ENCODE measurements at places on chromosomes 1 and 21. TPM values are rescaled to one million over a fixed set of nuclear protein-coding genes. Genes with fewer than 3 reads are reported as not detected.

- H3K36me3 ChIP-seq = no peaks in the 10 kb centered on the region
- H3K4me1 ChIP-seq = peaks cover 4% of the 10 kb centered on the region
- DNase-seq = no peak
- no peaks in the 10 kb centered on the region for H3K27me3 ChIP-seq
These were observed 125.9 kb downstream of the MRPS6 start for GRCh38 chr21:34199121-34199910.

DNA sequence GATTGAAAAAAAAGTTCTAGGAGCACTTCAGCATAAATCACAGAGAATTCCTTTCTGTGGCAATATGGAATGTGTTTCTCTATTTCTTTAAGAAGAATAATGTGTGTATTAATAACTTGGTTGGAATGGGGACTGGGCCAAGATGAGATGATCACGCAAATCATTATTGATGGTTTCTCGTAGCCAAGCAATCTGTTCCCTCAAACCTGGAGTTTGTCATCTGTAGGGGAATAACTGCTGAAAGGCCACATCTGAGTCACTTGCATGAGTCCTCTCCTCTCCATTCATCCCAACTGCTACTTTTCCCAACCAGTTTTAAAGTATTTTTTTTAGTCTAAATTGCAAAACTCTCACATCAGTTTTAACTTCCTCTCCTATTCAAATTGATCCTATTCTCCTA, 480.4 kb downstream of the PLPP3 start:
- no peak overlapping the region for H3K27ac ChIP-seq
- H3K27me3 ChIP-seq = no peaks in the 10 kb centered on the region
- no peak overlapping the region for H3K4me3 ChIP-seq
- no peaks in the 10 kb centered on the region for H3K4me1 ChIP-seq

GRCh38 chr1:145863282-145864018, 4.6 kb upstream of the PIAS3 start:
- no peak overlapping the region for H3K4me3 ChIP-seq
- H3K27ac ChIP-seq = no peak overlapping the region
- H3K36me3 ChIP-seq = peaks cover 38% of the 10 kb centered on the region
- H3K27me3 ChIP-seq = no peaks in the 10 kb centered on the region
- DNase-seq = no peak

DNA sequence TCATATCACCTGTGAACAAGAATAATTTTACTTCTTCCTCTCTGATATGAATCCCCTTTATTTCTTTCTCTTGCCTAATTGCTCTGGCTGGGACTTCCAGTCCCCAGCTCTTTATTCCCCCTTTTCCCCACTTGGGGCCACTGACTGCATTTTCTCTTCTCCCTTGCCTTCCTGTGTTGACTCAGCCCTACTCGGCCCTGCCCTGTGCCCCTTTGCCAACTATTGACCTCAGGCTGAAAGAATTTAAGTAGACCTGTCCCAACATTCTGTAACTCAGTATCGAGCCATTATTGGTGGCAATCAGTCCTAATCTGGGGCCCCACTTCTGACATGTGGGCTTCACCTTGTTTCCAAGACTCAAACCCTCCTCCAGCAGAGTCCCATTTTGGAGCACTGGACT, 60.6 kb upstream of the STUM start:
- no peaks in the 10 kb centered on the region for H3K36me3 ChIP-seq
- DNase-seq = no peak
- no peak overlapping the region for H3K4me3 ChIP-seq

GRCh38 chr1:52601991-52602855, at the start of gene GPX7:
Gene GPX7 (plus strand): TSS chr1:52602371. CDS start chr1:52602410, 39 bp downstream.
- peaks cover 47% of the 10 kb centered on the region for H3K4me1 ChIP-seq
- DNase-seq = peak; percentile 76
- no peaks in the 10 kb centered on the region for H3K27me3 ChIP-seq
- H3K4me3 ChIP-seq = peak within 1 kb of the TSS; percentile 68
- no peaks in the 10 kb centered on the region for H3K36me3 ChIP-seq

DNA sequence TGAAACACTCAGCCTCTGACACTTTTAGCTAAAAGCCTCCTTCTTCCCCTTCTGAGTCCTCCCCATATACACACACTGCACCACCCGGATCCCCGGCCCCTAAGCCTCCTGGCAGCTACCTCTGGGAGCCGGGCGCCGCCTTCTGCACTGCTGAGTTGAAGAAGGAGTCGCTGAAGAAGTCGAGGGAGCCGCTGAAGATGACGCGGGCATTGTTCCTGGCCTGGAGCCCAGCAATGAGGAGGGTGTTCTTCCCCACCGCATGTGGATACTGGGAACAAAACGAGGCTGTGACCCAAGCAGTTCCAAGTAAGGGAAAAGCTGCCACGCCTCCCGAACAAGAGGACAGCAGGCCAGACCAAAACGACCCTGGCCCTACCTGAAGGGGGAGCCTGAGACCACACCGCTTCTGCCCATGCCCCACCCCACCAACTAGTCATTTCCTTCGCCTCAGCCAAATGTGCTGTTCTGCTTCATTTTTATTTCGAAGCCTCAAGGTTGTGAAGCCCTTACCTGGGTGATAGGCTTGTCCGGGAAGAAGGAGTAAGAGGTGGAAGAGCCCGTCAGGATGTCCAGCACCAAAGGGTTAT, 7.0 kb downstream of the DDOST start:
- H3K4me3 ChIP-seq = no peak overlapping the region
- peaks cover 13% of the 10 kb centered on the region for H3K4me1 ChIP-seq
- peak; percentile 53 for DNase-seq
- H3K27ac ChIP-seq = no peak overlapping the region
- peaks cover 100% of the 10 kb centered on the region for H3K36me3 ChIP-seq
- H3K27me3 ChIP-seq = no peaks in the 10 kb centered on the region

- H3K4me1 ChIP-seq = peaks cover 3% of the 10 kb centered on the region
- H3K4me3 ChIP-seq = no peak overlapping the region
- no peak for DNase-seq
- no peak overlapping the region for H3K27ac ChIP-seq
- H3K27me3 ChIP-seq = no peaks in the 10 kb centered on the region
- H3K36me3 ChIP-seq = no peaks in the 10 kb centered on the region
These were observed 32.1 kb downstream of the LRP8 start for GRCh38 chr1:53295726-53296116.

- H3K36me3 ChIP-seq = no peaks in the 10 kb centered on the region
- peak overlapping the region; percentile 54 for H3K27ac ChIP-seq
- H3K4me3 ChIP-seq = no peak overlapping the region
These were observed 49.7 kb upstream of the LMO4 start for GRCh38 chr1:87278825-87279535.

DNA sequence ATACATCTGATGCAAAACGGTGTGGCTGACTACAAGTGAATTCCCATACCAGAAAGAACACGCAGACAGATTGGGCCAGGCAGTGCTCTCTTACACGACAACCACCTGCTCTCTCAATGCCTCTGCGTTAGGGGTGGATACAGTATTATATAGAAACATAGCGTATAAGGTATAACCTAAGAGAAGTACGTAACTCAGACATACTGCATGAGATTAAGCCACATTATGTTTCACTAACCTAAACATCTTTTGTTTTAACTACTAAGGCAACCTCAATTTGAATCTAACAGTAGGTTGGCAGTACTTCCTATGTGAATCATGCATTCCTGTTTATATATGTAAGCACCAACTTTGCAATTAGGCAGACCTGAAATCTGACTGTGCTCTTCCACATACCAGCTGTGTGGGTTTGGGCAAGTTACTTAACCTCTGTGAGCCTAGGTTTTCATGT, 58.1 kb upstream of the COA6 start:
- DNase-seq = no peak
- peaks cover 3% of the 10 kb centered on the region for H3K4me1 ChIP-seq
- no peak overlapping the region for H3K27ac ChIP-seq
- H3K4me3 ChIP-seq = no peak overlapping the region
- no peaks in the 10 kb centered on the region for H3K36me3 ChIP-seq
- no peaks in the 10 kb centered on the region for H3K27me3 ChIP-seq

DNA sequence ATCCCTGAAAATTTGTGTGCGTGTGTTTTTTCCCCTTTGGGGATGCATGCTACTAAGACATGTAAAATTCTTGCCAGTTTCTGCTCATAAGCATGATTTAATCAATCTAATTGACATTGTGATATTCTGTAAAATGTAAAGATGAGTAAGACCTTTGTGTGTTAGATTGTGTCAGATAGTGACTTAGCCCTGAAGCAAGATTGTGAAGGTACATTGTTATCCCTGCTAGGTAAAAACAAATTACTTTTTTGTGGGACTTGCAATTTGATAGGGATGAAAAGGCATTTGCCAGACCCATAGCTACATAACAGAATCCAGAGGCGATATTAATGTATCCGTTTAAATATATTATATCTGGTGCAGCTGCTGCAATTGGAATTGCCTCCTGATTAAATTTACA, 338.0 kb downstream of the RWDD3 start:
- no peaks in the 10 kb centered on the region for H3K4me1 ChIP-seq
- no peaks in the 10 kb centered on the region for H3K36me3 ChIP-seq
- no peak for DNase-seq

GRCh38 chr1:237709355-237709754, 181.4 kb downstream of the ZP4 start:
- no peak overlapping the region for H3K4me3 ChIP-seq
- H3K27ac ChIP-seq = no peak overlapping the region
- no peaks in the 10 kb centered on the region for H3K36me3 ChIP-seq
- no peaks in the 10 kb centered on the region for H3K27me3 ChIP-seq
- DNase-seq = no peak

DNA sequence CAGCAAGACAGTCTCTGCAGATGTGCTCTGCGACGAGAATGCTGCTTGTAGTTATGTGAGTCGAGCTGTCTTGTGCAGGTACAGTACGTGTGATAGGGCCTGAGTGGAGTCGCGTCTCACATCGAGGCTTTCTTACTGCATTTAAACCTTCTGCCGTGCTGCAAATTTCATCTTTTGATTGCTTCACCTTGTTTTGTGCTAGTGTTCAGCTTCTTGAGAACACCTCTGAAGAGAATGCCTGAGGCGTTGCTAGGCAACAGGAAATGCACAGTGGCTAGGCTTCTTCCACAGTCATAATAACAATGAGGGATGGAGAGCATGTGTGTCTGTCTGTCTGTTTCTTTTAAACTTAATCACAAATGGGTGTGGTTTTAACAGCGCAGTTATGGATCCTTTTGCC, 52.9 kb downstream of the MRPS6 start:
- no peak for DNase-seq
- peaks cover 20% of the 10 kb centered on the region for H3K36me3 ChIP-seq
- H3K27me3 ChIP-seq = no peaks in the 10 kb centered on the region
- peak overlapping the region; percentile 85 for H3K27ac ChIP-seq
- peaks cover 60% of the 10 kb centered on the region for H3K4me1 ChIP-seq
- H3K4me3 ChIP-seq = no peak overlapping the region

- H3K4me1 ChIP-seq = peaks cover 86% of the 10 kb centered on the region
- no peak for DNase-seq
- peak overlapping the region; percentile 65 for H3K27ac ChIP-seq
- no peaks in the 10 kb centered on the region for H3K27me3 ChIP-seq
- no peak overlapping the region for H3K4me3 ChIP-seq
These were observed 7.8 kb downstream of the STK40 start for GRCh38 chr1:36377791-36378492.

- H3K27ac ChIP-seq = no peak overlapping the region
- peaks cover 7% of the 10 kb centered on the region for H3K27me3 ChIP-seq
- H3K36me3 ChIP-seq = no peaks in the 10 kb centered on the region
These were observed 18.7 kb downstream of the DMRTB1 start for GRCh38 chr1:53477651-53478501.

DNA sequence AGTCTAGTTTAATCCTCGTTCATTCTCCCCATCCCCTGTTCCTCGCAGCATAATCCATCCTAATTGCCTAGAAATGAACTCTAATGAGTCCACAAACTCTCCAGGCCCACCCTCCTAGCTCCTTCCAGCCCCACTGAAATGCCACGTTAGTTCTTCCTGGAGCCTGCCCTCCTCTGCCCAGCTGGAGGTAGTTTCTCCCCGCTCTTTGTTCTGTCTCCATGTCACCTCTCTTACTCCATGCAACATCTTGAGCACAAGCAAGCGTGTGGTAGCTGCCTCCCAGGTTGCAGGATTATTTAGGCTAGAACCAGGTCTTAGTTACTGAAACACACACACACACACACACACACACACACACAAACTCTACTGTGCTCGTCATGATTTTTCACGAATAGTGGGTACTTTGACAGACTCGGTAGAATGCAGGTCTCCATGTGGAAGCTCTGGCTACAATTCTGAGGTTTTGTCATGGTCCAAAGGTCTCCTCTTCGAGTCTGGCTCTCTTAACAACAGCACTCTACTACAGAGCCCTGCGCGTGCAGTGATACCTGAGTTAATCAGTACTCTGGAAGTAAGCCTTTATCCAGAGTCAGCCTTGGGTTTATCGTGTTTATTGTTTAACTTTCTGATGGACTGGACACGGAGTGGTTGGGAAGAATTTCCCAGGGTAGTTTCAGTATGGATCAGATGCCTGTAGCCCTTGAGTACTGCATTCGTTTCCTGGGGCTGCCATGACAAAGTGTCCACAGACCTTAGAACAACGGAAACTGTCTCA, 27.5 kb downstream of the HUNK start:
- no peak overlapping the region for H3K4me3 ChIP-seq
- no peaks in the 10 kb centered on the region for H3K27me3 ChIP-seq
- H3K36me3 ChIP-seq = no peaks in the 10 kb centered on the region

DNA sequence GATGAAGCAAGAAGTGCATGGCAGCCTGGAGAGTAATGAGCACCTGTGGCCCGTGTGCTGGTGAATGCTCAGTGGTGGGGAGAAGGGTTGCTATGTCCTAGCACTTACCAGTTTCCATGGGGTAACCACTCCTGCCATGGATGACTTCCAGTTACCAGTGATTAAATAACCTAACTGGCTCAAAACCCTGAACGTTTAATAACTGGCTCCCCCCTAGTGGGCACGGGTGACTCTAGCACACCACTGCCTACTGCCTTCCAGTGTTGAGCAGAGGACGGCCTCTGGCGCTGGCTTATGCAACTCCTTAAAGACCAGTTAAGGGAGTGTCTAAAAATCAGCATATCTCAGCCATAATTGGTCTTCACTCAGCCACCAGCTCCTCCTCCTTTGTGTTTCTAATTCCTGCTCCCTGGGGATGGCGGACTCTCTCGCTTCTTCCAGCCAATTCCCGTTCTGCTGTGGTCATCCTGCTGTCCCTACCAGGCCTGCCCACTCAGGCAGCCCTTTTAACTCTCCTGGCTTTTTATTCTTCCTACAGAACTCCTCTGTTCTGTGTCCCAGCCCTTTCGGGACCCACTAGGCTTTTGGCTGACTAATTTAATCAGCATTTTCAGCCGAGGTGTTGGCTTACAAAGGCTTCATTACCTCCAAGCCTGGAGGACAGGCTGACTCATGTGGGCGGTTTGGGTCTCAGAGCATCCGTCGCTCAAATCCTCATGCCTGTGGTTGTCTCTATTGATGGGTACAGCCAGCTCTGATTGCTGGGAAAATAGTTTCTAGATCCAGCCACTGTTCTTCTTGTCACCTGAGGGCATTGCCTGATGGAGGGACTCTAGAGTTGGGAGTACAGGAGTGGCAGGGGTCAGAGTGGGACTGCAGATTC, 332.4 kb downstream of the CAMTA1 start:
- no peaks in the 10 kb centered on the region for H3K36me3 ChIP-seq
- H3K4me1 ChIP-seq = no peaks in the 10 kb centered on the region
- peak overlapping the region; percentile 63 for H3K27ac ChIP-seq
- no peak for DNase-seq
- no peaks in the 10 kb centered on the region for H3K27me3 ChIP-seq

- peaks cover 8% of the 10 kb centered on the region for H3K36me3 ChIP-seq
- H3K27ac ChIP-seq = peak overlapping the region; percentile 99
- no peaks in the 10 kb centered on the region for H3K27me3 ChIP-seq
- peaks cover 93% of the 10 kb centered on the region for H3K4me1 ChIP-seq
These were observed 11.6 kb downstream of the LMNA start for GRCh38 chr1:156126043-156126629.

The OR6K3 gene
- not detected for total RNA-seq

The ACTN2 gene
- 3,119 TPM for total RNA-seq

The AKR7A3 gene
- 0.20 TPM for total RNA-seq

The ACTL8 gene
- total RNA-seq = not detected

The PKN2 gene
- total RNA-seq = 19.7 TPM

The ATP1A2 gene
- 633 TPM for total RNA-seq

The TRIM45 gene
- 10.9 TPM for total RNA-seq

The GNAI3 gene
- total RNA-seq = 1.7 TPM

The ZSCAN20 gene
- total RNA-seq = 4.9 TPM

The COL16A1 gene
- total RNA-seq = 14.2 TPM
